AG08395 (cell line): ENCODE measurements at places on chromosomes 11 and 22.

- no peak for DNase-seq
These were observed 210.3 kb downstream of the DDX10 start for GRCh38 chr11:108875134-108875533.

DNA sequence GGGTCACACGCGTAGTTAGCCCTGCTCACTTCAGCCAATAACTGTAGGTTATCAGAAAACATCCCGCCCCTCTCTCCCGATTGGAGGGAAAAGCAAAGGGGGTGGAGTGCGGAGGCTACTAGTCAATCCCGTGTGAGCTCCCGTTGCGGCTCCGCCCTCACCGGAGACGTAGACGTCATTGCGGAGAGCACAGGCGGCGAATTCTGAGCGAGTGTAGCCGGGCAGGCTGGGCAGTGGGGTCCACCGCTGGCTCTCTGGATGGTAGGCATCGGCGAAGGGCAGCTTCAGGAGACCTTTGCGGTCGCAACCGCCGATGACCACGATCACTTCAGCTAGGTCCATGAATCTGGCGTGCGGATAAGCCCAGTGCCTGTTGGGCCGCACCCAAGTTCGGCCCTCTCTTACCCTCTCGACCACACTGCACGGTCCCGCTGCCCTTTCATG, 4.7 kb downstream of the KLHL35 start:
- peak; percentile 91 for DNase-seq

- DNase-seq = no peak
These were observed 26.1 kb downstream of the APOL6 start for GRCh38 chr22:35674335-35674734.

DNA sequence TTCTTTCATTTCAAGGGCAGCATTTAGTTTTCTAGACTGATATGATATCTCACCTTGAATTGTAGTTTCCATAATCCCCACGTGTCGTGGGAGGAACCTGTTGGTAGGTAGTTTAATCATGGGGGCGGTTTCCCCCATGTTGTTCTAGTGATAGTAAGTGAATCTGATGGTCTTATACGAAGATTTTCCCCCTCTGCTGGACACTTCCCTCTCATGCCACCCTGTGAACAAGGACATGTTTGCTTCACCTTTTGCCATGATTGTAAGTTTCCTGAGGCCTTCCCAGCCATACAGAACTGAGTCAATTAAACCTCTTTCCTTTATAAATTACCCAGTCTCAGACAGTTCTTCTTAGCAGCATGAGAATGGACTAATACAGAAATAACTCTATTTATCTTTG, 851.1 kb upstream of the FAT3 start:
- DNase-seq = no peak

DNA sequence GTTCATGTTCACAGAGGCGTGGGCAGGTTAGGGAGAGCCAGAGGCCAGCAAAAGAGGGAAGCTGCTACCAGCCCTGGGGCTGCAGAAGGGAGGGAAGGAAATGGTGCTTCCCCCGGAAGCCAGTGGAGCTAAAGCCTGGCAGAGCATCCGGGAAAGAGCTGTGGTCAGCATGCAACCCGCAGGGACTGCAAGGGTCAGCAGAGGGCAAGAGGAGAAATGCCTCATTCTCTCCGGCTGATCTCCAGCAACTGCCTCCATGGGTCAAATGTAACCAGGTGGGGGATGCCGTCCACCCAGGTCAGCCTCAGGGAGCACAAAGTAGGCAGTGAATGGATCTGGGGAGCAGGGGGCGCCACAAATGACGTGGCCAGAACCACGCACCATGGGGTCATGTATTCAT, 36.9 kb upstream of the PRR5 start:
- DNase-seq = no peak

DNA sequence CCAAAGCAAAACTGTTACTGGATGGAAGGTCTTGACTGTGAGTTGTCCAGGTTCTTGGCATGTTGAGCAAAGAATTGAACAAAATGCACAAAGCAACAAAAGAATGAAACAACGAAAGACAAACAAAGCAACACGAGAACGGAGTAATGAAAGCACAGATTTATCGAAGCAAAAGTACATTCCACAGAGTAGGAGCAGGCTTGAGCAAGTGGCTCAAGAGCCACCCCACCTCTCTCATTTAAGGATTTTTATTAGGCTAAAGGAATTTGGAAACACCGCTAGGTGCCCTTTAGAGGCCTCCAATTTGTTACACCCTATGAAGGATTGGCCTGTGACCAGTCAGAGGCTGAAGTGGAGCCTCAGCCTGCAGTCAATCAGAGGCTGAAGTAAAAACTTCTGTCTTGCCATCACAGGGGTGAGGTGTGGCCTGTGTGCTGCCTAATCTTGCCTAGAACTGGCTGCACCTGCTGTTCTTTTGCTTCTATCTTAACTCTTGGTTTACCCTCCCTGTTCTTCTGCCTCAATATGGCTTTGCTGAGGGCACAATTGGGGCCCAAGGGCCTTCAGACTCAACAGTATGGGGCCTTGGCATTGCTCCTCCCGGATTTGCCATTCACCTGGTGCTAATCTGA, 59.4 kb upstream of the FTH1 start:
- no peak for DNase-seq
